Lung (tissue), 17 donors: ENCODE measurements at places on chromosomes 4 and X.

DNA sequence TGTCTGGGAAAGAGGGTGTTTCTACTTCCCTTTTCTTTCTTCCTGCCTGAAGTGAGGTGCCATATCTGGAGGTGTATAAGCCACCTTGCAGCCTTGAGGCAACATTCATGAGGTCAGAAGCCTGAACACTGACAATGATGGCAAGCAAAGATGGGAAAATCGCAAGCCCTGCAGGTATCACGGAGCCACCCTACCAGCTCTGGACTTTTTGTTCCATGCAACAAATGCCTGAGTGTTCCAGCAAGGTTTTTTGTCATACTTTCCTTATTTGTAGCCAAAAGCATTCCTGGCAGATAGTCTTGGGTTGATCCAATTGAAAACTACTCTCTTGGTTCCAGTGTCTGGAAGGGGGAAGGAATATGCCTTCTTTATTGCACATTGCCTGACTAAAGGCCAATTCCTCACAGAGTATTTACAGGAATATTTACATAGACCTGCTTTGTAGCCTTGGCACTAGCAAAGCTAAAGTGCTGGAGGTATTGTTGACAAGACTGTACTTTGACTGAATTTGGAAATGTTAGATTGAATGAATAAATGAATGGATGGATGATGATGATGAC lies 14.4 kb upstream of the SOD3 start:
- no peak for DNase-seq

DNA sequence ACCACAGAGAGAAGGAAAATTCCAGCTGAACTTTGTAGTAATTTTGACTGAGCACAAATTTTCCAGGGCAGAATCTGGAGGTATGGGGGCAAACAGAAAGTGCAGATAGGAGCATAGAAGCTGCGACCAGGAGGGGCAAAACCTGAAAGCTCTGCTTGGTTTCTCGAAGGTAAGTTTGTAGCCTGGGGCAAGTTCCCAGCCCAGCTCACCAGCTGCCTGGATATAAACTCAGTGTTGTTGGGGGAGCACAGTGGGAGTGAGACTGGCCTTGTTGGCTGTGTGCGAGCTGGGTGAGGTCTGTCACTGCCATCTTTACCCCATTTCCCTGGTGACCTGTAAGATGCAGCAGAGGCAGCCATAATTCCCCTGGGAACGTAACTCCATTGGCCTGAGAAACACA lies 213.5 kb upstream of the POF1B start:
- DNase-seq = no peak

- no peak for DNase-seq
These were observed 58.2 kb upstream of the GPRIN3 start for GRCh38 chr4:89365776-89366175.

DNA sequence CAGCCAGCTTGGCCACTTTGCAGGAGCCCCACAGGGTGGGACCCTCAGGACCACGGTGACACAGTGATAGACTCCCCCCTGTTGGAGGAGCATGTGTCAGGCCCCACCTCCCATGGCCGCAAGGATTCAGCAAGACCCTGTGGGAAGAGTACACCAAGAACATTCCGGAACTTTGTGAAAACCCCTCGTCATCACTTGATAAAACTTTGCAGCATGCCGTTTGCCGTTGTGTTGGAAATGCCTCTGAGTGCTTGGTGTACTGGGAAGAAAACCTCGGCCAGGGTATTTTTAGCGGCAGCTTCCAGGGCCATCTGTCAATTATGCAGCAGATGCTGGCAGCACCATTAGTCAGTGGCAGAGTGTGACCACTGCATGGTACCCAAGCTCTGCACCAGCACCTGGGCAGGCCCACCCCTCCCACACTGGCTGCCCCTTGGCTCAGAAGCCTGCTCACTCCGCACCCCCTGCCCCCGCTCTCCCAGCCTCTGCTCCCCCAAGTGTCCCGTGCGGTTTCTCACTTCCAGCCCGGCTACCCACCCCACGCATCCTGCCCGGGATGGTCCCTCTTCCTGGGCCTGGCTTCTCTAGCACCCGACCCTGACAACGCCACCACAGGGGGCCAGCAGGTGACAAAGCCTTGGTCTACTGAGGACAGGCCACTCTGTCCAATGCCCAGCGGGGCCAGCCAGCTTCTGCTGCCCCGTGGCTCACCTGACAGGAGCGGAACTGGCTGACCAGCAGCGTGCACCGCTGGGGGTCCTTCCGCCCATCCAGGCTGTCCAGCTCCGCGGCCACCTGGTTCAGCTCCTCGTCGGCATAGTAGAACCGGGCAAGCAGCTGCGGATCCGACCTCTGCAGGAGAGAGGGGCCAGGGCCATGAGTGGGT lies 65.0 kb downstream of the ZFYVE28 start:
- no peak for DNase-seq

- no peak for DNase-seq
These were observed 40.0 kb downstream of the SEPTIN11 start for GRCh38 chr4:76989391-76990061.

DNA sequence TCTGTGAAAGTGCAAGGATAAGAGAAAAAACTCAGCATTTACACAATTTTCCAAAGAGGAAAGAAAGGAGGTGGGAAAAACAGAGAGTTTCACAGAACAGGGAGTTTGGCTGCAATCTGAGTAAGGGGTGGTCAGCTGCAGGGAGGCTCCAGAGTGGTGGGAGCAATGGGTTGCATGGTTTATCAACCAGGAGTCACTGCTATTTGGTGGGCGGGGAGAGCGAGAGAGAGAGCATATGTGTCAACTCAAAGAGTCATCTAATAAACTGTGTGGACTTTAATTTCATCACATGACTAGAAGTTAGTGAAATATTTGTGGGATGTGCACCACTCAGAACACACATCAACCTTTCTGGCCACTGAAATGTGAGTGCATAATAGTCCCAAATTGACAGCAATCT lies 94.6 kb downstream of the FAM13A start:
- DNase-seq = no peak

DNA sequence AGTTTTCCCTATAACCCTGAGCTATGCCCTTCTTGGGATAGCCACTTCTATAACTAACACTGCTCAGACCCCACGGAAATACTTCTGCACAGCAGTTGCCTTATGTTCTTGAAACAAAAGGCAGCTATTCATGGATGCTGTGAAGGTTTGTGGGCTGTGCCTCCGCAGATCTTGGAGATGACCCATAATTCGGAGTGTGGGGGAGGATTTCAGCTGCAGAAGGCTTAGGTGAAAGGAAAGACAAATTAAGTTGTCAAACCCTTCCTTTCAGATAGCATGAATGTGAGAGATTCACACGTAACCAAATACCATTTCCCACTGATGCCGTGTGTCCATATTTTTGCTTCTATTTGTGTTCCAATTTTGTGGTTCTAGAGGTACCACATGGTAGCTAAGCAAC lies 38.1 kb upstream of the NYX start:
- DNase-seq = no peak

GRCh38 chr4:78665216-78665770 lies 110.9 kb upstream of the BMP2K start:
- no peak for DNase-seq

DNA sequence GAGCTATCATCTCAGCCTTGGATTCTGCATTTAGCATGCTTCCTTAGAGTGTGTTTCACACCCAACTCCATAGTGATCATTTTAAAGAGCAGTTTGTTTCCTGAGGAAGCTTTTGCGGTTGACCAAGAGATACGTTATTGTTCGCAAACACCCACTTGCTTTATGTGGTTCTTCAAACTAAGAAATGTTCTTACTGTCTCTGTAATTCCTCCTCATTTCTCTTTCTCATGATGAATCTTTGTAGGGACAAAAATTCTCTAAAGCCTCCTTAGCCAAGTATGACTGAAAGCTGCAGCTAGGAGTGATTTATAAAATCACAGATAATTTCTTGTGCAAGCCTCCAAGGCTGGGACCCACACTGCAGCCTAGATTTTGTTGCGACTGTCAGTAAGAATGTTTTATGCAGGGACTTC lies 10.0 kb downstream of the TNIP3 start:
- DNase-seq = no peak

DNA sequence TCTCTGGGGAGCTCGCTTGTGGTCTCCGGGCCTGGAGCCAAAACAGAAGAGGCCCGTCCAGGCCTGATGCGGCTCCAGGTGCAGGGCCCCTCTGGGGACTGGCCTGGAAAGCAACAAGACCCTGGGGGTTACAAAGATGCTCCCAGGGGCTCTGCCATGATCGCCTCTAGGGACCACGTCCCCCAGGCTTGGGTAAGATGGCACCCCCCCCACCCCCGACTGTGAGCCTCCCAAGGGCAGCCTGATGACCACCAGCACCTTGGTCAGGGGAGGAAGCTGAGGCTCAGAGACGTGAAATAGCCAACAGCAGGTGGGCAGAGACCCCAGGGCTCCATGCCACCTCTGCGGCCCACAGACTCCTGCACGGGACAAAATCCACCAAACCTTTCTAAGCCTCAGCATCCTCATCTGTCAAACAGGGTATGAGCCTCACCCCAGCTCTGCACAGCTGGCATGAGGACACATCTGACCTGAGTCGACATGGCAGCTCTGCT lies 25.4 kb downstream of the C4orf50 start:
- DNase-seq = no peak

GRCh38 chr4:88799900-88800299 lies 102.3 kb upstream of the NAP1L5 start:
- DNase-seq = no peak

DNA sequence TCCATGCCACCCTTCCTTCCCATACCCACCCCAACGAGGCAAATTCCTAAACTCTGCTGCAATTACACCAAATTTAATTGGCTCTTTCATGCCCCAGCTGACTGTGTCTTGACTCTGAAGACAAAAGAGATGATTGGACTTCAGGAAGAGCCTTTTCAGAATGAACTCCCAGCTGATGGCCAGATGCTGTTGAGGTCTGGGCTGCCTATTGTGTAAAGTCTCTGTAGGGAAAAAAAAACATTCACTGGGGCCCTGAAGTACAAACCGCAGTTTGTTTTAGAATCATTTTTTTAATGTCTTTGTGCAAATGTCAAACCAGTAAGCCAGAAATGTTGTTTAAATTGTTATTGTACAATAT lies 174.8 kb downstream of the HHIP start:
- peak; percentile 1 for DNase-seq

GRCh38 chr4:187929024-187929423 lies 66.5 kb upstream of the ZFP42 start:
- no peak for DNase-seq

GRCh38 chr4:176856421-176856820 lies 63.7 kb upstream of the VEGFC start:
- no peak for DNase-seq

- no peak for DNase-seq
These were observed 17.9 kb downstream of the PPA2 start for GRCh38 chr4:105455998-105456397.

DNA sequence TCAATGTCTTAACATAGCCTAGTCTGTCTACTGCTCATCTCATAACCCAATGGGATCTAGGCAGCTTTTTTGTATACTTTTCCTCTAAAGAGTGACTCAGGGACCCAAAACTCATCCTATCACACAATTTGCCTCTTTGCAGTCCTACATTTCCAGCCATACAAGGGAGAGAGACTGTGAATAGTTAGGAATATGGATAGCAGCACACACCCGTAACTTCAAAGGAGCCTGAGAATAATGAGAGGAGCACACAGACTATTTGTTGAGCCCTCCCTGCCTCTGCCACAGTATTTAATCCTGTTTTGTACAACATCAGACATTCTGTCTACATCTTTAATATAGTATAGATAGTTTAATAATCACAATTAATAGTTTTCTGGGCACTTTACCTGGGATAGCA lies 83.2 kb downstream of the AREG start:
- DNase-seq = no peak

DNA sequence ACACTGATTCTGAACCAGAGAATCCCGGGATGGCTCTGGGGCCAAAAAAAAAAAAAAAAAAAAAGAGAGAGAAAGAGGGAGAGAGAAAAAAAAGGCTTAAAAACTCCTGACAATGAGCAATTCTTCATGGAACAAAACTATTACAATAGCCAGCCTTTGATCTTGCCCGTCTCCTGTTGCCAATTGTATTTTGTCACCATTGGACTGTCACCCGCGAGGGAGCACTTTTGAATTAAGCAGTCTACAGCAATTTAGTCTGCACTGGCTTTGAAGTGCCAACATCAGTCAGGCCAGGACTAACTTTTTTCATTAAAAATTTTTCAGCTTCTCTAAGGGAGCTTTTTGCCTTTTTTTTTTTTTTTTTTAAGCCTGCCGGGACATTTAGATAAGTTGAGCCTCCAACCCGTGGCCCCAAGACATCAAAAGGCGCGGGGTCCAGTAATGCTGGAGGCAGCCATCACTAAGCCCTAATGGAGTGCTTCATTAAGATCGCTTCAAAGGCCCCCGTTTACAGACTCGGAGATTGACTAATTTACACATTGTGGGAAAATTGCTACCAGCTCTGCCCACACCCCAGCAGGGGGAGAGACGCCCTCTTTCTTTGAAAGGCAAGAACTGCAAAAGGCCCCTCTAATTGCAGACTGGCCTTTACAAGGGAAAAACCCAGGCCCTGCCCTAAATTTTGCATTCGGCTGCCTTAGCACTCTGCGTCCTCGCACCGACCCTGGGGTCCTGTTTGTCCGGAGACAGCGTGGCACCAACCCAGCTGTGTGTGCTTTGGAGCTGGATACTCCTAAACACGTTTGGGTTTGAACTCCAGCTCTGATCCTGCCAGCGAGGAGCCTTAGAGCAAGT lies 98.1 kb upstream of the MSX1 start:
- peak; percentile 48 for DNase-seq

DNA sequence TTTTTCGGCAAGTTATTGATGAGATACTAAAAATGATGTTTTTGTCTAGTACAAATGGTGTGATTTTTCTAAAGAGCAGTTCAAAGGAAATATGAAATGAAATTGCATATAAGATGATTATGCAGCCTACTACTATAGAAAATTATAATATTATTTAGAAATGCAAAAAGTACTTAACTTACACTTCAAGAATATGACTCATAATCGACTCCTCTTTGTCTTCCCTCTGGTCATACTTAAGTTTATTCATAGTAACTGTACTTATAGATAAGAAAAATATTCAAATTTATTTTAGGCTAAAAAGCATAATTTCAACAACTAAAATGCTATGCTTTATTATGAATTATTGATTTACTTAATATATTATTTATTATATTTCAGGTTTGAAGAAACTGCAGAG lies 33.2 kb downstream of the CEP44 start:
- no peak for DNase-seq

- DNase-seq = no peak
These were observed 19.6 kb downstream of the MGST2 start for GRCh38 chr4:139685180-139685579.

DNA sequence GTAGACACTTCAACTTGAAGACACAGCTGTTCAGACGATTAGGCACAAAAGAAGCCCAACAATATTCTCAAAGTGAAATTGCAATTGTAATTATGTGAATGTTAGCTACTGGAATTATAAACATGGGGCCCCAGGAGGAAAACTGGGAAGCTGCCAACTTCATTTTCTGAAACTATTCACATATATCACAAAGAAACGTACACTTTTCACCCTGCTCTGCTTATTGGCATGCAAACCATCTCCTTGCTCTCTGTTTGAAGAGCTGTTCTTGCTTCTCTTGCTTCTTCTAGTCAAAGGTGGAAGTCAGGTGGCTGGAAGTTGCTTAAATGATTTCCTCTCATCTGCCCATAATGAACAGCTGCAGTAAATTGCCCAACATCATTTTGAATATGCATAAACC lies 320.1 kb downstream of the CFAP299 start:
- DNase-seq = peak; percentile 51
